ENCODE measurements at places on chromosomes 13 and 19.

DNA sequence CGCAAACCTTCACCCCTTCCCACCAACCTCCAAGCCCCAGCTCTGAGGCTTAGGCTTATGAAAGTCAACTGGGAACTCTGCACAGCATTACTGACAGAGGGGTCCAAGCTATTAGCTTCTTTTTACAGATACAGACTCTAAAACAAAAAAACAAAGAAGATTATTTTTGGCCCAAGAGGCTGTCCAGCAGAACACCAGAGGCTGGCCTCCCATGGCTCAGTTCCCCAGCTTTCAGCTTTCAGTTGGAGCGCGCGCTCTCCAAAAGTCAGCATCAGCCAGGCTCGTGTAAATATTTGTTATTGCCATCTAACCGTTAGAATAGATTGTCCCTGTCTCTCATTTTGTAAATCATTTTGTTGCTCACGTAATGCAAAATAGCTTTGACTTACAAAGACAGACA is 58.4 kb downstream of the ZIC5 start:
- DNase-seq = no peak

- no peak for DNase-seq
Measured at GRCh38 chr13:28820099-28821051, at the start of gene MTUS2. Gene MTUS2 (plus strand): TSS chr13:28820339.

DNA sequence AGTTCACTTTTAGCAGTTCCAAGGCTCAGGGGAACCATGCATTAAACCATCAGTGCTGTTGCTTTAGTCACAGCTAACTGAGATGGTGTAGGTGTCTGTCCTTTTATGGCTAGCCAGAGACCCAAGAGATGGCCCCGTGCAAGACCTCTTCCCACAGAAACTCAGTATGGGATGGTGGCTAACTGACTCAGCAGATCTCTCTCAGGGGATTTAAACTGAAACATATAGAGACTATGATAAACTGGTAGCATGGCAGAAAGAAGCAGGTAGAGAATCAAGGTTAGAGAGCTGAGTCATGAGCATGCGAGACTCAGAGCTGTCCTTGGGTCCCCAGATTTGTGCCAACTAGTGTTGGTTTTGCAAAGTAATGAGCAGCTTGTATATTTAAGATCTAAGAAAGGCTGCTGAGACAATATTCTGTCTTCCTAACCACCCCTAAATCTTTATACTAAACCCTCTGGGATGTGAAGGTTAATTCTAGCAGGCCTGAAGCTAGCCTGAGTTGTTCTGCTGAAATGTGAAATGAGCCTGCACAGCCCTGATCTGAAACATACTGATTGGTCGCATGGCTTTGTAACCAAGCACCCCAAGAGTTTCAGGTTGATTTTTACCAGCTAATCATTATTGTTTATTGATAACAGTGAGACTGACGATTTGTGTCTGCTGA is 6.5 kb upstream of the SCEL start:
- no peak for DNase-seq

DNA sequence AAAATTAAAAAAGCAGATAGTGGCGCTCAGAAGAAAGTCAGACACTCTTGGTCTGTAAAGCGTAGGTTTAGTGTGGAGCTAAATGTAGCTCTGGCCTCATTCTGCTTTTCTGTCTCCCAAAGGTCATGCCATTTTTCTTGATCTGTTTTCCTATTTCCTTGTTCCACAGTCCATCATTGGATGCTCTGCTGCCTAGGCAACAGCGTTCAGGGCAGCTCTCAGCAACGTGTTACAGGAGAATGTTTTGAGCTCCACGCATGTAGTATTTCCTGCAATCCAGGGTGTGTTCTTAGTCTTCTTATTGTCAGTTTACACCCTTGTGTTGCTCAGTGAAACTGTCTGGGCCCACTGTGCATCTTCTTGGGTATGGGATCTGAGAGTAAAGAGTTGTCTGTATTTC is 46.0 kb upstream of the PCDH8 start:
- no peak for DNase-seq

- DNase-seq = no peak
Measured at GRCh38 chr13:73136776-73137175, 78.0 kb downstream of the KLF5 start.

- no peak for DNase-seq
Measured at GRCh38 chr13:74039154-74039553, 95.0 kb downstream of the KLF12 start.

- no peak for DNase-seq
Measured at GRCh38 chr13:111420113-111420876, 99.9 kb downstream of the TEX29 start.

GRCh38 chr19:313988-314815 is 23.0 kb upstream of the PLPP2 start:
- no peak for DNase-seq

DNA sequence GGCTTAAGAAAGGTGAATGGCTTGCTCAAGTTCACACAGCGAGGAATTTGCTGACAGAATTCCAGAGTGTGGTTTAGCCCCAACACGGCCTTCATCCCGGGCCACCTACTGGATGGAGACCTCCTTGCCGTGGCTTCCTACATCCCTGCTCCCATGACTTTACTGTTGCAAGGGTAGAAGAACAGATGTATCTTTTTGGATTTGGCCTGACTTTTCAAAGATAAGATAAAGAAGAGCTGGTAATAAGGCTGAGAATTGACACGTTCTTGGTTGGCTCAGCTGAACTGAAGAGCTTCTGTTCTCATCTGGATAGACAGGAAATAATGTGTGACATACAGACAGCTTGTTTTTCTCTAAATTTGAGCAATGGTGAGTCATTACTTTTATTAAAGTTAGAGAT is 113.1 kb downstream of the KLF5 start:
- no peak for DNase-seq

GRCh38 chr19:38062959-38063761 is 156.2 kb downstream of the SIPA1L3 start:
- no peak for DNase-seq

GRCh38 chr13:34416971-34417380 is 525.1 kb upstream of the NBEA start:
- DNase-seq = peak; percentile 31

GRCh38 chr13:46097015-46097414 is 7.8 kb downstream of the CPB2 start:
- DNase-seq = no peak

DNA sequence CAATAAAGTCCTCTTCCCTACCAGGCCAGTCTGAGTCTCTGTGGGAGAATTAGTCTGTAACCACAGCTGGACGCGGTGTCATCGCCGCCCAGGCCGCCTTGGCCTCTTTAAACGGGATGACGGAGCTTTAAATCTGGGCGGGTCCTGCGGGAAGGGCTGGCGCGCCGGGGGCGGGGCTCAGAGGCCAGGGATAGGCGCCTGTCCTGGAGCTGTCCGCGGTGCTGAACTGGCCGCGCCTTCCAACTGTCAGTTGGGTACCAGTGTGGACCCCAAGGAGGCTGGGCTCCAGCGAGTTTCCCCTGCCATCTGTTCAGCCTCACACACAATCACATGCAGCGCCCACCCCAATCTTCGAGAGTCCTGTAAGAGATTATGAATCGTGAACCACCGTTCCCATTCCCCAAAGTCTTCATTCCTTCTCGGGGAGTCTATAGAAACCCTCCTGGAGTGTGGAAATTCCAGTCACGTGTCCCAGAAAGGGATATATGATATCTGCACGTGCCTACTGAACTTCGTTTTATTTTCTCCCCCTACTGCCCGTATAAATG is 11.5 kb downstream of the APLP1 start:
- DNase-seq = peak; percentile 84

DNA sequence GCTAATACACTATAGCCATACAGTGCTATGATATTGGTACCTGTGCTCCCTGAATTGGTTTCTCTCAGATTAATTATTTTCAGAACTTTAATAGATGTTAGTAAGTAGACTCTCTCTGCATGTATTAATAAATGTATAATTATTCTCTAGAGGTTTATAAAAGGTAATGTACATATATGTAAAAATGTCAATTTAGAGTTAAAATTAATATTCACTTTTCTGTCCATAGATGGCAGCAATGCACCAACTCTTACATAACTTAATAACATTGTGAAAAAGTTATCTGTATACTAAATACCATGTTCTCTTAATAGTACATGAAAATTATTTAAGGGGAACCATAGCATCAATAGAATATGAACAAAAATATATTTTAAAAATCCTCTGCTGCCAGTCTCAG is 515.0 kb upstream of the KLHL1 start:
- peak; percentile 14 for DNase-seq

DNA sequence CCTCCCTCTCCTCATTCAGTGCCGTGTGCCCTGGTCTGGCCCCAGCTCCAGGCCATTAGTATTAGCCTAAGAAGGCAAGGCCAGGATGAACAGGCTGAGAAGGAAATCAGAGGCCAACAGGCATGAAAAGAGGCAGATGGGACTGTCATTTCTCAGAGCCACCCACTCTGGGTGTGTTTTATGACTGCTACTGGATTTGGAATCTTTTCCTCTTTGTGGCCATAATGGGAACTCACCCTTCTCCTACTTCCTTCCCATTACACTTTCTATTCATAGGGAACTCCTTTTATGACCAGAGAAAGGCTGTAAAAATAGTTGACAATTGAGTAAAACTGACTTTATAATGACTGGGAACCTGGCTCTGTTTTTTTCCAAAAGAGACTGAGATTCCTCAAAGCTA is 17.7 kb downstream of the CEACAM8 start:
- no peak for DNase-seq

DNA sequence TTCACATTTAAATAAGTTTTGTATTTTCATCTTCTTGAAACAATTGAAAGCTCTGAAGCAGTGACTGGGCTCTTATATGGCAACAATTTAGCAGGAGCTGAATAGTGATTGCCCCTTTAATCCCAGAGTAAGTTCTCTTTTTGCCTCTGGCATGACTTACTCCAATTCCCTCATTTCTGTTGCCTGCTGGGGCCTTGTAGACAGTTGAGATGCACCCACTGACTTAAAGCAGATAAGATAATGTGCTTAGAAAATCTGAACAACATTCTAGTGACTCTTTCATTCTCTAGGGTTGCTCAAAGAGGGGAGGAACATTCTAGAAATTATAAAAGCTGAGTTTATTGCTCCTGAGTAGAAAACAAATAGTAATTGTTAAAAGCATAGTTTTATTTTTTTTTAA is 52.8 kb downstream of the AKAP11 start:
- no peak for DNase-seq

DNA sequence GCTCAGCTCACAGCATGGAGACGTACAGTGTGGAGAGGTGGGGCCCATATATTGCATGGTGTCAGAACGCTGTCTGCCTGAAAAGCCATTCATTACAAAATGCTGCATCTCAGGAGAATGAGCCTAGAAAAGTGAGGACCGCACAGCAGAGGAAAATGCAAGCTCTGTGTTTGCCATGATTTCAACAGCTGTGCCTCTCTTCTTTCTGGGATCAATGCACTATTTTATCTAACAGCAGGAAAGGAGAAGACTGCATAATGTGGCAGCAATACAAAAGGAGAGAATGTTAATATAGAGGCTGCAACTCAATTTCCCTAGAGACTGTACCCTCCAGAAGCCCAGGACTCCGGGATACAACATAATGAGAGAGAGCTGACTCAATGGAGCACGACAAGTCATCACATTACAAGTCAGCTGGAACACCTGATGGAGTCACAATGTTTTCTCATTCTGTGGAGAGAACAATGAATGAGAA is 368.0 kb downstream of the FGF14 start:
- DNase-seq = no peak

DNA sequence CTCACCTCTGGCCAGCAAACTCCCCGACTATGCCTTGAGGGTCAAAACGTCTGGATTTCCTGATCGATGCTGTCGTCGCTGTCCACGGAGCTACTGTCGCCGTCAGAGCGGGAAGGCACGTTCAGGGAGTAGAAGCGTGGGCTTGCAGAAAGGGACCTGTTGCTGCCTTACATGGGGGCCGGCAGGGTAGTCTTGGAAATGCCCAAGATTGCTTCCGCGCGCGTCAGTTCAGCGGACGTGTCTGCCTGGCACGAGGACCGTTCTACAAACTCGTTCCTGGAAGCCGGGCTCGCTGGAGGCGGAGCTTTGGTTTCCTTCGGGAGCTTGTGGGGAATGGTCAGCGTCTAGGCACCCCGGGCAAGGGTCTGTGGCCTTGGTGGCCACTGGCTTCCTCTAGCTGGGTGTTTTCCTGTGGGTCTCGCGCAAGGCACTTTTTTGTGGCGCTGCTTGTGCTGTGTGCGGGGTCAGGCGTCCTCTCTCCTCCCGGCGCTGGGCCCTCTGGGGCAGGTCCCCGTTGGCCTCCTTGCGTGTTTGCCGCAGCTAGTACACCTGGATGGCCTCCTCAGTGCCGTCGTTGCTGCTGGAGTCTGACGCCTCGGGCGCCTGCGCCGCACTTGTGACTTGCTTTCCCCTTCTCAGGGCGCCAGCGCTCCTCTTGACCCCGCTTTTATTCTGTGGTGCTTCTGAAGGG is 15.4 kb downstream of the RB1 start:
- DNase-seq = no peak

DNA sequence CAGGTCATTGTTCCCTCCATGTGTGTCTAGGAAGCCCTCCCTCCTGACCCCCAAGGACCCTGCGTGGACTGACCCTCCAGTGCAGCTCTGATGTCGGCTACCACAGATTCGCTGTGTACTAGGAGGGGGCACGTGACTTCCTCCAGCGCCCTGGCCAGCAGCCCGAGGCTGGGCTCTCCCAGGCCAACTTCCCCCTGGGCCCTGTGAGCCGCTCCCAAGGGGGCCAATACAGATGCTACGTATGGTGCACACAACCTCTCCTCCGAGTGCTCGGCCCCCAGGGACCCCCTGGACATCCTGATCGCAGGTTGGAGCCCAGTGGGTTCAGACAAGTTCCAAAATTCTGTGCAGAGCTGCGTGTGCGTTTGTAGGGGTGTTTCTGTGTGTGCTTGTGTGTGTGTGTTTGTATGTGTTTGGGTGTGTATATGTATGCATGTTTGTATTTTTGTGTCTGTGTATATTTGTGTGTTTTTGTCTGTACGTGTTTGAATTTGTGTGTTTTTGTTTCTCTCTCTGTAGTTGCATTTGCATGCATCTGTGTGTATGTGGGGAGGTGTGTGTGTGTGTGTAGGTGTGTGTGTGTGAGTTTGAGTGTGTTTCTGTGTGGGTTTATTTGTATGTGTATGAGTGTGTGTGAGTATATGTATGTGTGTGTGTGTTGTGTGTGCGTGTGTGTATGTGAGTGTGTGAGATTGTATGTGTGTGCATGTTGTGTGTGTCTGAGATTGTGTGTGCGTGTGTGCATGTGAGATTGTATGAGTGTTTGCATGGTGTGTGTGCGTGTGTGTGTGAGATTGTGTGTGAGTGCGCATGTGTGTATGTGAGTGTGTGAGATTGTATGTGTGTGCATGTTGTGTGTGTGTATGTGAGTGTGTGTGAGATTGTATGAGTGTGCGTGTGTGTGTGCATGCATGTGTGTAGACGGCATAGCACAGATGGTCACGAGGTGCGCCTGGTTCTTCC is 21.4 kb upstream of the LILRA2 start:
- DNase-seq = no peak

- DNase-seq = no peak
Measured at GRCh38 chr19:15108845-15109767, 1.9 kb downstream of the SYDE1 start.

DNA sequence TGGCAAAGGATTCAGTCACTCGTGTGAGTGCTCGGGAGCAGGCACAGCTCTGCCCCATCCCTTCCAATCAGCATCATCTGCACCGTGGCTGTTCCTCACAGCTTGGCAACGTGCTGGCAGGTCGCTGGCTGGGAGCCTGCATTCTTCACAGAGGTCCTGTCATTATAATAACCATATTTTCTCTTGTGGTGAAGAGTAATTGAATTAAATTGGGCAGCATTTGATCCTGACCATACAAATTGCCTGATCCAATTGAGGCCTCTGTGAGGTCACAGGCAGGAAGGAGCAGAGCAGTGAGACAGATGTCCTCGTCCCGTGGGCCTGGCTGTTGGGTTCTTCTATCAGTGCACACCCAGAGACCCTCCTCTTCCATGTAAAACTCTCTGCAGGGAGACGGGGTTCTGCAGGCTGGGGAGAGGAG is 407.8 kb downstream of the COG6 start:
- DNase-seq = no peak

- DNase-seq = no peak
Measured at GRCh38 chr13:63900406-63900805, 2484.8 kb upstream of the PCDH20 start.
